ENCODE measurements at places on chromosomes 11 and 22. TPM values are rescaled to one million over a fixed set of nuclear protein-coding genes. Genes with fewer than 3 reads are reported as not detected.

DNA sequence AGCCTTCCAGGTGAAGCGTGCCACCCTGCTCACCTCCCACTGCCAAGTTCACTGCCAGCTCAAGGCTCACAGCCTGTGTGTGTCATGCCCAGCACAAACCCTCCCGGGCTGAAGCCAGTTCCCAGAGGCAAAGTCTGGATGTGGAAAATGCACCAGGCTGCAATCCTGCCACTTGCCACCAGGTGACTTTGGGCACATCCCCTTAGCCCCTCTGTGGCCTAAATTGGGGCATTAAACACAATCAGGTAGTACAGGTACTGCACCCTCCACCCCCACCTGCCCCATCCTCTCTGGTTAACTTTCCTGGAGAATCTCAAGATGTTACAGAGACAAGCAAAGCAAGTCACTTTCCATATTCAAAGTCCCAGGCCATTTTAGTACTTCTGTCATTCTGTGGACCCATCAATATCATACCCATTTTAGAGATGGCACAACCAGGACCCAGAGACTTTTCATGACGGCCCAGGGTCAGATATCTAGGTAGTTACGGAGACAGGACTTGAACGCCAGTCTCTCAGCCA lies 1.8 kb upstream of the RASD2 start:
- H3K27ac ChIP-seq = no peak overlapping the region
- H3K4me3 ChIP-seq = no peak overlapping the region
- no peaks in the 10 kb centered on the region for H3K36me3 ChIP-seq
- H3K27me3 ChIP-seq = peaks cover 29% of the 10 kb centered on the region
- H3K4me1 ChIP-seq = peaks cover 51% of the 10 kb centered on the region

- no peaks in the 10 kb centered on the region for H3K27me3 ChIP-seq
- peak; percentile 57 for DNase-seq
- H3K27ac ChIP-seq = no peak overlapping the region
- no peak overlapping the region for H3K4me3 ChIP-seq
- H3K4me1 ChIP-seq = no peaks in the 10 kb centered on the region
- no peaks in the 10 kb centered on the region for H3K36me3 ChIP-seq
Measured at GRCh38 chr11:84383576-84383975, 1097.4 kb upstream of the CCDC90B start.

DNA sequence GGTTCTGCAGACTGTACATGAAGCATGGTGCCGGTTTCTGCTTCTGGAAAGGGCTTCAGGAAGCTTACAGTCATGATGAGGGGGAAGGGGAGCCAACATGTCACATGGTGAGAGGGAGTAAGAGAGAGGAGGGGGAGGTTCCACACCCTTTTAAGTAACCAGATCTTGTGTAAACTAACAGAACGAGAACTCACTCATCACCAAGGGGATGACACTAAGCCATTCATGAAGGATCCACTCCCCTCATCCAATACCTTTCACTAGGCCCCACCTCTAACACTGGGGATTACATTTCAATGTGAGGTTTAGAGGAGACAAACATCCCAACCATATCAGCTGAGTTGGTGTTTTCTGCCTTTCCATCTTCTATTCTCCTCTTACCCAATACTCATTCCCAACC lies 83.5 kb downstream of the BDNF start:
- no peak overlapping the region for H3K4me3 ChIP-seq
- no peaks in the 10 kb centered on the region for H3K27me3 ChIP-seq
- no peaks in the 10 kb centered on the region for H3K36me3 ChIP-seq
- no peak for DNase-seq
- no peak overlapping the region for H3K27ac ChIP-seq

DNA sequence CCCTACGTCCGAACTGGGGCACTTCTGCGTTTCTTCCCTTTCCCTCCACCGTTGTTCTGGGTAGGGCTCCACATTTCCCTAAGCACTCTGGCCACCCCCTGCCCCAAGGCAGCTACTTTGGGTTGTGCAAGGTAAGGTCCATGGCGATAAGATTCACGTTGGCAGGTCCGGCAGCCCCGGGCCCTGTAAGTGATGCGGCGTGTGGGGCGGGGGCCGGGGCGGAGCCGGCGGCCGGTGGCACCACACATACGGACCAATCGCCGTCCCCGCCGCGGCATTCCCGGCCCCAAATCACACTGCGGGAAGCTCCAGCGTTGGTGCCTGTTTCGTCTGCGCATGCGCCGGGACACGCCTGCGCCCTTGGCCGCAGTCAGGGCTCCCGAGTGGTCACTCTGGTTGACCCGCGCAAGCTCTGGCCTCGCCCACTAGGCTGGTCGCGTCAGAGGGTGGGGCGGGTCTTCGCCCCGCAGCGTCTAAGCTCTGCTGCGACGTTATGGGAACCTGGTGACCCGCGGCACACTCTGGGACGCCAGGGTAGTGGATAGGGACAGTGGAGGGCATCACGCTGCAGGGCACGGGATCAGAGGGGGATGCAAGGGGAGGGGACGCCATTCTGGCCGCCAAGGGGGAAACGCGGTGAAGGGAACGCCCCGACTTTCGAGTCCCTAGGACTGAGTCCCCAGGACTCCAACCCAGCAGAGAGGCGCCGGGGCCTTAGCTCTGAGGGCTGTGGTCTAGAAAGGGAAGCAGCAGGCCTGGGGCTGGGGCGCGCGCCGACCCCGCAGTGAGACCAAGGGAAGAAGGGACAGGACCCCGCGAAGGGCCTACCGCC lies 1.6 kb downstream of the FADS1 start:
- H3K4me3 ChIP-seq = peak overlapping the region; percentile 90
- peaks cover 41% of the 10 kb centered on the region for H3K36me3 ChIP-seq
- H3K4me1 ChIP-seq = peaks cover 35% of the 10 kb centered on the region
- no peaks in the 10 kb centered on the region for H3K27me3 ChIP-seq
- DNase-seq = peak; percentile 88
- H3K27ac ChIP-seq = peak overlapping the region; percentile 96

IL18 gene
- total RNA-seq = 7.8 TPM

SYCE3 gene
- total RNA-seq = not detected

MIEF1 gene
- 18.1 TPM for total RNA-seq

MS4A7 gene
- 11.0 TPM for total RNA-seq

SLC22A25 gene
- not detected for total RNA-seq
